ENCODE measurements at places on chromosomes 6 and 20.

GRCh38 chr6:35485402-35485877 lies 11.4 kb downstream of the TEAD3 start:
- DNase-seq, result no peak

DNA sequence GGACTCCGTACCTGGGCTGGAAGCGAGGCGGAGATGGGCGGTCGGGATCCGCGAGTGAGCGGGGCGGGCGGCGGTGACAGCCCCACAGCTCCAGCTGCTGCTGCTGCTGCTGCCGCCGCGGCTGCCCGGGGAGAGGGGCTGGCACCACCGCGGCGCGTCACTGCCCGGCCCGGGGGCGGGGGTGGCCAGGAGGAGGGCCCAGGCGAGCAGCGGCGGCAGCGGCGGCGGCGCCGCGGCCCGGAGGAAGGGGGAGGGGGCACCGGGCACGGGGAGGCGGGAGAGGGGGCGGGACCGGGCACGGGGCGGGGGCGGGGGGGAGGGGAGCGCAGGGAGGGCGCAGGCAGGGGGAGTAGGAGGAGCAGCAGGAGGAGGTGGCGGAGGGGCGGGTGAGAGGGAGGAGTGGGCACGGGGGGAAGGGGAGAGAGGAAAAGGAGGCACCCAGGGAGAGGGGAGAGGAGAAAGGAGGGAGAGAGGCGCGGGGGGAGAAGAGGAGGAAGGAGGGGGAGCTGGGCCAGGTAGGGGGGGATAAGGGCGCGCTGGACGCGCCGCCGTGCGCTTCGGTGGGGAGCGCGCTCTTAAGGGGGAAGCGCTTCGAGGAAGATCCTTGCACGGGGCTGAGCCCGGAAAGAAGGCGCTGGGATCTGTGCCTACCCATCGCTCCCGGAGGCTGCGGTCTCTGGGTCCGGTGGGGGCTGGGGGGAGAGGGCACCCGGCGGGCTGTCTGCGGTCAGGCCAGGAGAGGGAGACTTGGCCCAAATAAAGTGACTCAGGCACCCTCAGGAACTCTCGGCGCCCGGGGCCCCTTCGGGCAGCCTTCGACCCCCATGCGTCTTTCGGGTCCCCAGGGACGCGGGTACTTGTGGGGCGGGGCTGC lies 101.5 kb downstream of the NOL4L start:
- peak; percentile 40 for DNase-seq

- no peak for DNase-seq
These were observed 349.8 kb upstream of the ARID1B start for GRCh38 chr6:156427345-156427744.

GRCh38 chr6:6783721-6784120 lies 195.2 kb downstream of the LY86 start:
- no peak for DNase-seq

GRCh38 chr20:60491051-60491581 lies 532.9 kb downstream of the CDH26 start:
- DNase-seq, result no peak

GRCh38 chr20:43721097-43721428 lies 5.7 kb downstream of the GTSF1L start:
- no peak for DNase-seq

DNA sequence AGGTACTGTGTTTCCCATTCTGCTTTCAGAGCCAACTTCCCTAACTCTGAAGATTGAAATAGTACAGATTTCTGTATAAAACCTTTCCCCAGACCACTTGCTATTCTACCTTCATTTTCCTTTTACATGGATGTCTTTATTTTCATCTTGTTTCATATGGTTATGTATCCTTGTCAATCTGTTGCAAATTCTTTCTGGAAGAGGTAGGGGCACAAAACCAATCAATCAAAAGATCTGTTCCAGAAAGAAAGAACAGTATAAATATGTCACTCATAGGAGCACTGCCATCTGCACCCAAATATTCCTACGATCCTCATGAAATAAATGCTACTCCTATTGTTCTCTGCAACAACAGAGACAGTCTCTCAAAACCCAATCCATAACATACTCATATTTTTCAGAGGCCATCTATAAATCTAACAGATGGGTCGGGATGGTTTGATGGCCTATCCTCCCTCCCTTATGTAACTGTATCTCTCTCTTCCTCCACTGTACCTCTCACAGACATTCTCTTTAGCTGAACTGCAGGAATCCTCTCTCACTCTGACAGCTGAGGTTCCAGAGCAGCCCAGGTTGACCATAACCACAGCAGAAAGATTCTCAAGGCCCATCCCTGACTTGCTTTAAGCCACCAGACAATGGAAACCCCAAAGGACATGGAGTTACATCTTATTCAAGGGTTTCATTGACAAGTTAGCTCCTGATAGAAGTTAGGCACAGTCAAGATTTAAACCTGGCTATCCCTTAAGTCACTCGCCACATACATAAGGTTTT lies 112.8 kb downstream of the ZMYND8 start:
- no peak for DNase-seq

DNA sequence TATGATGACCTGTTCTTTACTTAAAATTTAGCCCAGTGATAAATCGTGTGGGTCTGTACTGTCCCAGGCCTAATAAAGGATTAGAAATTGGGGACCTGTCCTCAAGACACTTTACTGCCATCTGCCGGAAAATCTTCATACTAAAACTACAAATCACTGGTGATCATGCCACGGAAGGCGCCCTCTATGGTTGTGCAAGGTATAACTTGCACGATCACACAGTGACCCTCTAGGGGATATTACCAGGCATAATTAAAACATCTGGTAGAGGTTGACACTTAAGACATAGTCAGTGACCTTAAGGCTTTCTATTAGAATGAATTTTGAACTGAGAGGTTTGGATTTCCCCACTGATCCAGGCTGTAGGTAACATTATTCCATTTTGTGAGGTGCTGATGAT lies 172.6 kb downstream of the BMP2 start:
- no peak for DNase-seq

DNA sequence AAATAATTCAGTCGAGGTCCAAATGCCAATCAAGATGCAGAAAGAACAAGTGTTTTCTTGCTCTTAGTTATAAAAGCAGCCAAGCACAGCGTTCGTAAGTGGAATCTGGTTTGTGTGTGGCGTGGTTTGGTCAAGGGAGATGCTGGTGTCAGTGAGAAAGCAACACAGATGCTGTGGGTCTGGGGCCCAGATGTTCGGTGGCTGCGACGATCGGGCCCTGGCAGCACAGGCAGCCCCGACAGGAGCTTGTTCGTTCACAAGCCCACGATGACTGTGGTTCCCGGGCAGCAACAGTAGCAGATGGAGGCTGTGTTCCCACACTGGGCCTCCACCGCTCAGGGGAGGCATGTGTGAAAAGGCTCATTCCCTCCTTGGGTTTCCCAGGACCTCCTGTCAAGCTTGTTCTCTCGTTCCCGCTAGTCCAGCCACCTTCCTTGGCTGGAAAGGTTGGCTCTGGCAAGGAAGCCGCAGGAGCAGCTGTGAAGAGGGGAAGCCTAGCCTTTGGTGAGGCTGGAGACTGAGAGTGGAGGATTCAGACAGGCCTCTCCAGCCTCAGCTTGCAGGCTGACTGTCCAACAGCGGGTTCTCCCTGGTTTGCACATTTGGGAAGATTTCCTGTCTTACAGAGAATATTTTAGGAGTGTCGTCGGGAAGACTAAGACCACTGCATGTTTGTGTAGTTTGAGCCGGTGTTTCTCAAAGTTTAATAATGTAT lies 304.7 kb downstream of the QKI start:
- no peak for DNase-seq

GRCh38 chr6:34090529-34090928 lies 55.4 kb downstream of the GRM4 start:
- DNase-seq, result no peak

GRCh38 chr6:135187372-135187771 lies 6.3 kb downstream of the MYB start:
- DNase-seq, result no peak

- no peak for DNase-seq
These were observed 2.4 kb downstream of the MARCKS start for GRCh38 chr6:113859349-113860180.

GRCh38 chr6:75775219-75775618 lies 26.2 kb downstream of the MYO6 start:
- DNase-seq, result no peak

DNA sequence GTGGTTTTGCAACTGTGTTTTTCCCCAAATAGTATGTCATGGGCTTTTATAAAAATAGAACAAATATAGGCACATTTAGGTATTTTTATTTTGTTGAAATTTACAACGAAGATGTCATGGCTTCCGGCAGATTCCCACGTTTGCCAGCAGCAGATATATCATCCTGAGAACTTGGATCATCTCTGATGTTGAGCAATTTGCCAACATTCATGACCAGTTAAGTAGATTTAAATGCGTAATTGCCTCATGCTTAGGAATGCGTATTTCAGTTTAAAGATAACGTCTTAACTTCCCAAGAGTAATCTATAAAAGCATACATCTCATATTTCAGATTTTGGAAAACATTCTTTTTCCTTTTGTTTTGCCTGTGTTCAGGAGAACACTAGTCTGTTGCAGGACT lies 457.8 kb downstream of the QKI start:
- no peak for DNase-seq

DNA sequence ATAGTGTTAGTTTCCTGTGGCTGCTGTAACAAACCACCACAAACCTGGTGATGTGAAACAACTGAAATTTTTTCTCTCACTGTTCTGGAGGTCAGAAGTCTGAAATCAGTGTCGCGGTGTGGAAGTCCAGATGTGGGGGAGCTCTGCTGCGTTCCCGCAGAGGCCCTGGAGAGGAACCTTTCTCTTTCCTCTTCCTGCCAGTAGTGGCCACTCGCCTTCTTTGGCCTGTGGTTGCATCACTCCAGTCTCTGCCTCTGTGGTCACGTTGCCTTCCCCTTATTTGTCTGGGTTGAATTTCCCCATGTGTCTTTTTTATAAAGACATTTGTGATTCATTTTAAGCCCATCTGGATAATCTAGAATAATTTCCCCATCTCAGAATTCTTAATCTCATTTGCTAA lies 295.5 kb upstream of the FLRT3 start:
- no peak for DNase-seq

DNA sequence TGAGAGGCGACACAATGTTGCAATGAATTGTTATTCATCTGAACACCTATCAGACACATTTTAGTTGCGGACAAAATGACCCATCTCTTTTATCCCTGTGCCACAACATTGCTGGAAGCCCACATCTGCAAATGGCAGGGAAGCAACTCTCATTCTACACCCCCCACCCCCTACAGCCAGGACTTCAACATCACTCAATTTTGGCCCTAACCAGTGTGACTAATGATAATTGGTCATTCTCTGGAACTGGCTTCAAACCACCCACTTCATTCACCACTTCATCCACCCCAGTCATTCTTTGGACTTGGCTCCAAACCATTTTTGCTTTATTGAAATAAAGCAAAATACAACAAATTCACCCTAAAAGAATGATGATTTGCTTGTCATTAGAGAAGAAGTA lies 1.5 kb downstream of the GCM2 start:
- DNase-seq, result no peak

DNA sequence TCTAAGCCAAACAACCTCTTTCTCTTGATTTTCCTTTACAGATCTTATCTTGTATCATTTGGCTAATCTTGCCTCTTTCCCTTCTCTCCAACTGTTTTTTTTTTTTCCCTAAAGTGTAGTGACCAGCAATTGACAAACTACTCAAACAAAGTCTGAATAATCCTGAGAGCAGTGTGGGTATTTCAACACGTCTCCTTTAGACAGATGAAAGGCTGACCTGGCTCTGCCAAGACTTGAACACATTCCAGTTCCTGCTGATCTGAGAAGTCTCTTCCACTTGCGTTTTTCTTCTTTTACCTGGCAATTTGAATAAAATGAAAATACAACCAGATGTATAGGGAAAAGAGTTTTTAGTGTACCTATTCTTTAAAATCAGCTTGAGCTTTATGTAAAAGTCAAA lies 168.4 kb downstream of the GJA10 start:
- DNase-seq, result no peak

DNA sequence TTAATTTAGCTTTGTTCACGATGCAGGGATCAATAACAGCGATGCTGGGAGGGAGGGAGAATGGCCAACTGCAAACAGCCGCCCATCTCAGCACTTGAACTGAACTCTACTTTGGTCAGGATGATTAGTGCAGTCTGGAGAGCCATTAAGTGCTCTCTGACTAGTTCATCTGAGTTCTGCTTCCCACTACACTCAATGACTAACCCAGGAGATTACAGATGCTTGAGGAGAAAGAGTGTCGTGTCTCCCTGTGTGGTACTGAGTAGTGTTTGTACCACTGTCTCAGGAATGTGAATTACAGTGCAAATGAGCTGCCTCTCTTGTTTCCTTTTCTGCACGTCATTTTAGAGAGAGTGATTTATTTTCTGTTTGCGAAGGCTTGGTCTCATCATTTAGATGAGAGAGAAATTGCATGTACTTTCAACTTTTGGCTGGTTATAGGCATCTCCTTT lies 23.5 kb downstream of the CARMIL1 start:
- DNase-seq, result no peak

GRCh38 chr20:10604865-10605440 lies 68.8 kb downstream of the JAG1 start:
- DNase-seq, result no peak

- no peak for DNase-seq
These were observed 10.8 kb downstream of the NPBWR2 start for GRCh38 chr20:64096535-64096934.

- no peak for DNase-seq
These were observed 114.6 kb upstream of the TAB2 start for GRCh38 chr6:149202952-149203351.

DNA sequence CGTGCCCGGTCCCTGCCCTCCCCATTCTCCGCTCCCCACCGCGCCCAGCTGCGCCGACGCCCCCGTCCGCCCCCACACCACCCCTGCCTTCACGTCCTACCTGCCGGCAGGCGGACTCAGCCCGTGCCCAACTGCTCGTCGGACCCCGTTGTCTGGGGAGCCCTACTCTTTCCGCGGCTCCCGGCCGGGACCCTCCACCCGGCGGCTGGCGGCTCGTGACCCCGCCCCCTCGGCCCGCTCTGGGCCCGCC lies at the start of gene SERAC1:
Gene SERAC1 (minus strand): TSS at position 223 of the 250 bp plus-strand sequence. CDS start 9,899 bp downstream, outside the sequence.
- DNase-seq, result no peak

DNA sequence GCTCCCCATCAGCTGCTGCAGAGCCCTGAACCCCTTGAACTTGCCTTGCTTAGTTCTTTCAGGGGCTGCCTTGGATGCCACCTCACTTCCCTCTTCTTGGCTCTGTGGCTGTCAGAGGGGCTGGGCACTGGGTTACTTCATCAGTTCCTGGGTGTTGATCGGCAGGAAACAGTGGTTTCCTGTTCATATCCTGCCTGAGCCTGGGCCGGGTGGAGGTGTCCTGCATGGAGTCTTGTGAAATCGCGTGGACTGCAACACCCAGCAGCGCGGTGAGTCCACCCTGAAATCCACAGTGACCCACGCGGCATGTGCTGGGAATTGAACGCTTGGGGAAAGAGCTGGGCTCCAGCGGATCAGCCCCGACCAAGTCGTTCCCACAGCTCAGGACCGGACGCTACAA lies 97.5 kb downstream of the CDH26 start:
- DNase-seq, result no peak

DNA sequence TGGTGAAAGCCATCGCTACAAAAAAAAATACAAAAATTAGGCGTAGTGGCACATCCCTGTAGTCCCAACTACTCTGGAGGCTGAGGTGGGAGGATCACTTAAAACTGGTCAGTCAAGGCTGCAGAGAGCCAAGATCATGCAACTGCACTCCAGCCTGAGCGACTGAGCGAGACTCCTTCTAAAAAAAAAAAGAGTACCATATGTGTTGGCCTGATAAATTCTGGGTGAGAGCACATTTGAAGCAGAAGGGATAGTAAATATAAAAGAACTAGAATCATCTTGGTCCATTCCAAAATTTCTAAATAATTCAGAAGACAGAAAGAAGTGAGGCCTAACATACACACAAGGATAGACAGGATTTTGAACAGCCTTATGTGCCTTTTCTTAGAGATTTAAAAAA lies 2.2 kb downstream of the IBTK start:
- DNase-seq, result no peak

GRCh38 chr6:15674690-15675386 lies 12.0 kb upstream of the DTNBP1 start:
- DNase-seq, result no peak
